ENCODE measurements at places on chromosomes 7 and 10.

GRCh38 chr10:126124668-126125349 is 228.4 kb downstream of the FANK1 start:
- no peak for DNase-seq

DNA sequence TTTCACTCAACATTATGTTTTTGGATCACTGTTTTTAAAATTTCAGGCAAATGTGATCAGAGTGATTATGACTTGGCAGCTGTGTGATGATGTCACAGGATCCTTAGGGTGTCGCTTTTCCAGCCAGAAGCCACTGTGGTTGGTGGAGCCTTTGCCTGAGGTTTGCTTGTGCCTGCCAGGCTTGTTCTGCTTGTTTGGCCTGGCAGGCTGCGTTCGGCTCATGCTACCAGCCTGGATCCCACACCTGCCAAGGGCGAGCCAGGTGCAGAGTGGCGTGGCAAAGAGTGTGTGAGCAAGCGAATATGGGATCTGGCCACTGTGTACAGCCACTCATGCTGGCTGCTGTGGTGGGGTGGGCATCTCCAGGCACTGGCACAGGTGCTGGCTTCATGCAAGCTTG is 55.7 kb downstream of the ADK start:
- DNase-seq = no peak

DNA sequence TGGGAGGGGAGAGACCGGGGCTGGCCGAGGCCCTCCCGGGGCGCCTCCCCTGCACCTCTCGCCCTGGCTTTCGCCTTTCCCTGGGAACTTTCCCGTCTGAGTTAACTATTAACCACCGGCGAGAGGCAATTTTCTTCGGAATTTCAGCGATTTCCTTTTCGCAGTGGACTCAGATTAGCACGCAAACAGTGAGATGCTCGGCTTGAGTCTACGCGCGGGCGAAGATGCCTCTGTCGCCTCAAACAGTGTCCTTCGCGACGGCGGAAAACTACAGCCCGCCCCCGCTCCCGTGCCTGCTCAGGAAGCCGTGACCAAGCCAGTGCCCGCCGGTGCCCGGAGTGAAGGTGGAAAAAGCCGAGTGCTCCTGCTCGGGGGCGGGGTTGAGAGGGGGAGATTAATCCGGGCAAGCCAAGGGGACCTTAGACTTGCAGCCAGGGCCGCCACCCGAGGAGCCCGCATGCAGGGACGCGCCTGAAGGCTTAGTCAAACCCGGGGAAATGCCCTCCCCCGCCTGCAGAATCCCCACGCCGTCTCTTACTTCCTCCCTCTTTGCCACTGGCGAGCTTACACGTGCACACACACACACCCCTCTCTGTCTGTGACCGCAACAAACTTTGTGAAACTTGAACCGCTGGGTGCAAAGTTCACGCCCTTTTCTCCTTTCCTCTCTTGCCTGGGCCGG is 14.5 kb upstream of the PAX2 start:
- DNase-seq = peak; percentile 23

DNA sequence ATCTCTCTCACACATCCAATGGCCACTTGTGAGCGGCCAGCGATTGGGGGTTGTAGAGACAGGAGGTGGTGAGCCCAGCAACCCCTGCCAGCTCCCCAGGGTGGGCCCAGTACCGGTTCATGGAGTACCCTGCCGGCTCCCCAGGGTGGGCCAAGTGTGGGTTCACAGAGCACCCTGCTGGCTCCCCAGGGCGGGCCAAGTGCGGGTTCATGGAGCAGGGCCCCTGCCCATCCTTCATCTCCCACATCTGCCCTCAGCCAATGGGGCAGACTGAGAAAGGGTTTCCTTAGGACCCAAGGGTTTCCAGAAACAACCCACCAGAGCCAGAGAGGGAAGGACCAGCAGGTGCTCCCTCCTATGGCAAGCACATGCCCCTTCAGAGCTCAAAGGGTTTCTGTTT is 21.4 kb upstream of the SLIT1 start:
- DNase-seq = no peak

DNA sequence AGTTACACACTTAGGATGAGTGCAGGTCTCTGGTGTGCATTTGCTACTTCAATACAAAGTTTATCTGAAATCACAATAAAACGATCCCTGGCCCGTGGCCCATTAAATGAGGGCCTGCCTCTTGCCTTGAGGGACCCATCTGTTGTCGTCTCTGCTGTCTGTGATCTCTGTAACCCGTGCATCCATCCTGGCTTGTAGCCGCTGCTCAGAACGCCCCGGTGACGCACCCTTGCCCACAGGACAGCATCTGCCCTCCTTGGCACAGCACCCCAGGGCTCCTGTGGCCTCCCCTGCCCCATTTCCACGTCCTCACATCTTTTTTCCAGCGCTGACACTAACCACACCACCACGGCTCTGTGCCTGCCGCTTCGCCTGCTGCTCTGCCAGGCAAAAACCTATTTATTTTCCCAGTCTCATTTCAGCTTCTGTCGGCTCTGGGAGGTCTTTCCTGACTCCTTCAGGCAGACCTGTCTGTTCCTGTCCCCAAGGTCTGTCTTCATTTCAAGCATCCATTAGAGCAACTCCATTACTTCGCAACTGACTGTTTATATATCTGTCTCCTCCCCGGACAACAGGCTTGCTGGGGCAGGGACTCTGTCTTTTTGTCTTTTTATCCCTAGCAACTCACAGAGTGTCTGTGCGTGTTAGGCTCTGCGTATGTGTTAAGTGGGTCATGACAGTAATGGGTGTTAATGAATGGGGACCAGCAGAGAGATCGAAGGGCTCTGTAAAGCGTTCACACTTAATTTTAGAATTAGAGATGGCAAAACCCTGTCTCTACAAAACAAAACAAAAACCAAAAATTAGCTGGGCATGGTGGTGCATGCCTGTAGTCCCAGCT is 16.4 kb downstream of the CARD11 start:
- no peak for DNase-seq

DNA sequence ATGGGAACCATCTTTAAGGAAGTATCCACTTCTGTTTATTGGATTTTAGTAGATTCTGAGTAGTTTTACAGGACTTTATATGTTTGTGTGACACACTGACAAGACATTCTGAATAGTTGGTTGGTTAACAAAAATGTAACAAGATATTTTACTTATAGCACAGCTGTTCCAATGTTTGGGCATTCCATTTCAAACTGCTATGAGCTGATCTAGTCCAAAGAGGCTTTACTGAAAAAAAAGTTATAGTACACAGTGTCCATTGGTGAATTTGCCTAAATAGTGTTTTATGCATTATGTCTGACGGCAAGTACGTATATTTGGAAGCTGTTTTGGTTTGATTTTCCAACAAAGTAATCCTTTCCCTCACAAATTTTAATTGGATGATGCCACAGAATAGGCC is 99.1 kb downstream of the SAMD9 start:
- DNase-seq = no peak

DNA sequence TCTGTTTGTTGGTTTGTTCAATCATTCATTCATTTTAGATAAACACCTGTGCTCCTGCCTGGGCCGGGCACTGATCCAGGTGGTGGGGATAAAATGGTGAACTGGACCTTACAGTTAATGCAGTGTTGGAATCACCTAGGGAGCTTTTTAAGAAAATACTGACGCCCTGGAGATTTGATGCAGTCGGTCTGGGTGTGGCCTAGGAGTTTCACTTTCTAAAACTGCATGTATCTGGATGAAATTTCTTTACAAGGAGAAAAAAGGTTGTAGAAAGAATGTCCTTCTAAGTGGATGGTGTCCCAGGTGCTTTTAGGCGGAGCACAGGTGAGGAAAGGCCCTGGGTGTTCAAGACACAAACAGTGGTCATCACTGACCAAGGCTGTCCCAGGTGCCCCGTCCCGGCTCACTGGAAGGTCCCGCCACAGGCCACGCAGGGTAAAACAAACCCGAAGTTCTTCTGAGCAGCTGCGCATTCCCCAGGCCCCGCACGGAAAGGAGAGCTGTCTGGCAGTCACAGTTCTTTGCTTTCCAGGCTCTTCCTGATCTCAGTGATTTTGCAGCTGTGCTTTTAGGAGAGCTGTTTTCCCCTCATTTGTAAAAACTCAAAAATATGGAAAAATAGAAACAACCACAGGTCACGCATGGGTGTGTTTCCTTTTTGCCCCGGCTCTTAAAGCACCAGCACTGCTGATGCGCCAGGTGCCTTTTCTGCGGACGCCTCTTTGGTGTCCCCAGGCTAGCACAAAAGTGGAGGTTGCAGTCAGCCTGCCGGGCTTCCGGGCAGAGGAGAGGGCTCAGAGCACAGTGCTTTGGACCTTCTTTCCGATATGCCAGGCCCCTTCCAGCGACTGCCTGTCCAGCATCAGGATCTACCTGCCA is 161.9 kb downstream of the GRK5 start:
- DNase-seq = no peak

GRCh38 chr10:76993213-76993612 is 644.4 kb downstream of the KCNMA1 start:
- DNase-seq = no peak

DNA sequence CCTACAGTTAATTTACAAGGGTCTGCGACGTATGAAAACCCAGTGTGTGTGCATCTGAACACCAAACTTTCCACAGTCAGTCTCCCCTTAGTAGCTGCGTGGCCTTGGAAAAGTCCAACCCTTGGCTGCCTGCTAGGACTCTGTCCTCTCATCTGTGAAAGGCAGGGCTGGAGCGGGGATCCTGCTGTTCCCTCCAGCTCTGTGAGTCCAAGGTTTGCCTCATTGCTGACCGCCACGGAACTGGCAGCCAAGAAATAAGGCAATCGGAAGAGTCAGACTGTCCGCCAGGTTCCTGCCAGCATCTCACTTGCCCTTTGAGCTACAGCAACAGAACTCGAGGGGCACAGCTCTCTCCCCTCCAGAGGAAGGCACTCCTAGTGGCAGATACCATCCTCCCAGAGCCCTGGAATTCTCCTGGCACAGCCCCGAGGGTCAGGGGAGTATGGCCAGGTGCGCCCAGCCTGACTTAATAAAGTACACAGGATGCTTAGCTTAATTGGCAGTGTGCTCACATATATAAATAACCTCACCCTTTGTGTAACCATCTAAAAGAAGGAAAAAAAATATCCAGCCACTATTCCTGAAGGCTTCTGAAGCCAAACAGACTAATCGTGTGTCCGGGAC is 530.1 kb upstream of the FOXK1 start:
- no peak for DNase-seq

DNA sequence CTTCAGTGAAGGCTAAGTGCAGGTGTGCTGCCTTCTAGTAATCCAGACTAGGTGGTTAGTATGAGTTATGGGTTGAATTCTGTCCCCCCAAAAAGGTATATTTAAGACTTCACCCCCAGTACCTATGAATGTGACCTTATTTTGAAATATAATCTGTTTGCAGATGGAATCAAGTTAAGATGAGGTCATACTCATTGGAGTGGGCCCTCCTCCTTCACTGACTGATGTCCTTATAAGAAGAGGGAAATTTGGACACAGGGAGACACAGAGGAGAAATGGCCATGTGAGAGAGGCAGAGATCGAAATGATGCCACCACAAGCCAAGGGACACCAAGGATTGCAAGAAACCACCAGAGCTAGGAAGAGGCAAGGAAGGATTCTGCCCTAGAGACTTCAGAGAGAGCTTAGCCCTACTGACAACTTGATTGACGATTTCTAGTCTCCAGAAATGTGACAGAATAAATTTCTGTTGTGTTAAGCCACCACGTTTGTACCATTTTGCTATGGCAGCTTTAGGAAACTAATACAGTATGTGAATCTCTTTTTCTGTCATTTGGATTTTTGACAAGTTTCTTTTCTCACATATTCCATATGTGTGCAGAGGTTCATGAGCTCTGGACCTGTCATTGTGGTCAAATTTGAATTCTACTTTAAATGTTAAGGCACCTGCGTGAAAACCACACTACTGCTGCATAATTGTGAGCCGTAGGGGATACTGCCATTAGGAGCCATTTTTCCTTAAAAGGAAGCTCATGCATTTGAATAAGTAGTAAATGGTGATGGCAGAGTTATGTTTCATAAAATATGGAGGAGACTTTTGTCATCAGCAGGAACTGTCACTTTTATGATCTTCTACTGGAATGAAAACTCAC is 2.6 kb upstream of the RPA3 start:
- no peak for DNase-seq

GRCh38 chr7:86823769-86824168 is 180.1 kb downstream of the GRM3 start:
- DNase-seq = no peak

DNA sequence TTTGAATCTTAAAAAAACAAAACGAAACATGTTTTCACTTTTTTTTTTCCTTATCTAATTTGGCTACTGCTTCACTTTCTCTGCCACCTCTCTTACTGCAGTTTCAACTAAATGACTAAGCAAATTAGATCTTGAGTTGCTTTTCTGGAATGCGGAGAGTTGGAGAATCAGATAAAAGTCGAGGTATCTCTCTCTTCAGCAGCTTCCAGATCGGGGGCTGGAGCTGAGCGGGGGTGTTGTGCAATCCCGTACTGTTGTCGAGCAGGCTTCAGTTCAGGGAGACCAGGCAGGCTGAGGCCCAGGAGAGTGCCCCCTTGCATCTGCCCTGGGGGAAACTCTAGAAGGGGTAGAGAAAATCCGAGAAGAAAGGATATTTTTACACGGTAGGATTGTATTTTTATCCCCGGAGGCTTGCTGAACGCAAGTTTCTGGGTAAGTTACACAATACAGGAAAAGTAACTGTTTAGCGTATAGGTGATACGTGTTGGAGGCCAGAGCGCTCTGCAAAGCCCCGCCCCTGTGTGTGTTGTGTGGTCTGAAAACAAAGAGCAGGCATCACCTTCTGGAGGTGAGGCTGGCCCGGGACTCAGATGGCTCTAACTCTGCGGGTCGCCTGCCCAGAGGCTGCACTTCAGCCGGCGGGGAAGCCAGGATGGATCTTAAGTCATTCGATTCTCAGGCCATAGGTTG is 116.6 kb downstream of the KLF6 start:
- DNase-seq = peak; percentile 46

DNA sequence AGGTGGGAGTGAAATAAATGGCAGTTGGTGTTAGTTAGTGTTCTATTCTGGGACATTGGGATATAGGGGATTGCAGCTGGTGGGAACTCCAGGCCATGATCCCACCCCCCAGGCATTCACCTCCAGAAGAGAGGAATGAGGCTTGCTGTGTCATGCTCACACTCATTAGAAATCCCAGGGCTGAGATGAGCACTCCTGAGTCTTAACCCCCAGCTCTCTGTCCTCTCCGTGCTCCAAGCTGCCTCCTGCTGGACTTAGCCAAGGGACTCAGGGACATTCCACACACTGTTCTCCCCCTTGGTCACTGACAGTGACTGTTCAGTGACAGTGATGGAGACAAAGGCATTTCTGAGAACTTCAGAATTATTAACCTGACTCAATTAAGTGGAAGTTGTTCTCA is 21.5 kb downstream of the CYP26A1 start:
- no peak for DNase-seq

DNA sequence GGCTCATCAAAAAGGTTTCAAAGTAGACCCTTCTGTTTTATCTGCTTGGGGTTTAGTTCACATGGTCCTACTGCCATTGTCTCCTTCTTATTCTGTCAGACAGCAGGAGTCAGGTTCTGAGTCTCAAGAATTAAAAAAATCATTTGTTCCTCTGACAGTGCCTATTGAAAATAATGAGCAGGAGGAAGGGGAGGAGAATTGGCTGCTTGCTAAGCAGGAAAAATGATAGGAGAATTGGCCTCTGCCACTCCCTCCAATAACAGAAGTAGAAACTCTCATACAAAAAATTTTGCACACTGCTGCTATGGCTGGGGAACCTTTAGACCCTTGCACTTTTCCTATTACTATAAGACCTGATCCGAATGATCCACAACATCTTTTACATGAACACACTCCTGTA is 35.7 kb downstream of the OR13A1 start:
- DNase-seq = no peak
